ENCODE measurements at places on chromosomes 5 and 9.

GRCh38 chr5:135053989-135054388, 20.0 kb upstream of the PITX1 start:
- no peak for DNase-seq

- no peak for DNase-seq
Measured at GRCh38 chr9:32854271-32854670, 70.9 kb downstream of the TMEM215 start.

DNA sequence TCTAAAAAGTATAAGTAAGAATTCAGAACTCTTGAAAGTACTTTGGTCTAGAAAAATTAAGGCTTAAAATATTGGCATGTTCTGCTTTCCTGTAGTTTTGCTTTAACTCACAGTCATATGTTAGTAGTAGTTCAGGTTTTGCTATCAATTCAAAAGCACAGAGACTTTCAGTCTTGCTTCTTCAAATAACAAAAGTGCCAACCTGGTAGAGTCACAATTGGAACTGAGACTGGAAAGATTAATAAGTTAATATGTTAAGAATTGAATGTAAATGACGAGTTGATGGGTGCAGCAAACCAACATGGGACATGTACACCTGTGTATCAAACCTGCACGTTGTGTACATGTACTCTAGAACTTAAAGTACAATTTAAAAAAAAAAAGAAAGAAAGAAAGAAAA, 822.3 kb downstream of the MTRR start:
- DNase-seq, result no peak

DNA sequence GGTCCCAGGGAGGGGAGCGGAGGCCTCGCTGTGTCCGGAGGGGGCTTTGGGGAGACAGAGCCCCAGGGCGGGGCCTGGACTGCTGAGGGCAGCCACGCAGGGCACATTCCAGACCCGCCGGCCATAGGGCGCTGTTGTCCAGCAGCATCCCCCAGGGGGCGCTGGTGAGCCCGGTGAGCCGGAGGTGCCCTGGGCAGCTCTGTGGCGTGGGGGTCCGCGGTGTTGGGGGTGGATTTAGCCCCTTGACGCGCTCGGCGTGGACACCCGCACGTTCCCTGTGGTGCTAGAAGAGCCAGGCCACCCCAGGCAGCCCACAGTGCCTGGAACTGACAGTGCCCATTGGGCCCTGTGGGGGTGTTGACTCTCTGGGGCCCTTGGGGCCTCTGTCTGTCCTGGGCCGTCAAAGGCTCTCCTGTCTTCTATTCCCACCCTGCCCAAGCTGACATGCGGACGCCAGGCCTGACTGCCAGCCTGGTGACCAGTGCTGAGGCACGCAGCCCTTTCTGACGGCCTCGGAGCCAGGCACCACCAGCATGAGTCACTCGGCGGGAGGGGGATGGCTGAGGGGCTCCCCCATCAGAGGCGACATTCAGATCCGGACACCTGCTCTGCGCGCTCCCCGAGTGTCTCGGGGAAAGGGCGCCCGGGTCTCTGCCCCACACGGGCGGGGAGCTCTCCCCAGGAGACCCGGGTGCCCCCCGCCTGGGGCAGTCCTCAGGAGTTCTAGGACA, 23.9 kb downstream of the TPPP start:
- peak; percentile 96 for DNase-seq

- DNase-seq, result no peak
Measured at GRCh38 chr5:176902102-176902814, 3.1 kb upstream of the HK3 start.

GRCh38 chr9:111582888-111583287, 16.6 kb downstream of the PTGR1 start:
- DNase-seq, result no peak

- peak; percentile 30 for DNase-seq
Measured at GRCh38 chr9:77534376-77535057, 113.6 kb downstream of the GNA14 start.

GRCh38 chr5:54063817-54064216, 246.6 kb downstream of the ARL15 start:
- DNase-seq, result no peak

DNA sequence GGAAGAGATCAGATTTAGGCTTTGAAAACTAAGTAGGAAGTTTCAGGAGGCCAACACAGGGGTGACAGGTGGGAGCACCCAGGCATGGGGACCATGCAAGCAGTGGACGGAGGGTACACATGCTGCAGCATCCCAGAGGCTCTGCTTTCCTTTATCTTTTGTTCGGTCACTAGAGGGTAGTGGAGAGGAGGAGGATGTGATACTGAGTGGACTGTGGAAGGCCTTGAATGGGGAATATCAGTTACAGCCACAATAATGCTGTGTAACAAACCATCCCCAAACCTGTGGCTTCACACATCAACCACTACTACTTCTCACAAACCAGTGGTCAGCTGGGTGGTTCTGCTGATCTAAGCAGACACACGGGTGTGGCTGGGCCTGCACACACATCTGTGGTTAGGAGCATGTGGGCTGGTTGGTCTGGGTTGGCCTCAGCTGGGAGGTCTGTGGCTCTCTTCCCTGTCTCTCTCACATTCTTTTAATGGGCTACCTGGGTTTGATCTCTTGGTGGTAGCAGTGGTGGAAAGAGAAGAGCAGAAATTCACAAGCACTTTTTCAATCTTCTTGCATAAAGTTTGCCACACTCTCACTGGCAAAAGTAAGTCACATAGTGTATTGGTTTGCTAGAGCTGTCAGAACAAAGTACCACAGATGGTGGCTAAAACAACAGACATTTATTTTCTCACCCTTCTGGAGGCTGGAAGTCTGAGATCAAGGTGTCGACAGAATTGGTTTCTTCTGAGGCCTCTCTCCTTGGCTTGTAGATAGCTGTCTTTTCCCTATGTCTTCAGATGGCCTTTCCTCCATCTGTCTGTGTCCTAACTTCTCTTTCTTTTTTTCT, 238.7 kb downstream of the AGTPBP1 start:
- DNase-seq, result no peak

DNA sequence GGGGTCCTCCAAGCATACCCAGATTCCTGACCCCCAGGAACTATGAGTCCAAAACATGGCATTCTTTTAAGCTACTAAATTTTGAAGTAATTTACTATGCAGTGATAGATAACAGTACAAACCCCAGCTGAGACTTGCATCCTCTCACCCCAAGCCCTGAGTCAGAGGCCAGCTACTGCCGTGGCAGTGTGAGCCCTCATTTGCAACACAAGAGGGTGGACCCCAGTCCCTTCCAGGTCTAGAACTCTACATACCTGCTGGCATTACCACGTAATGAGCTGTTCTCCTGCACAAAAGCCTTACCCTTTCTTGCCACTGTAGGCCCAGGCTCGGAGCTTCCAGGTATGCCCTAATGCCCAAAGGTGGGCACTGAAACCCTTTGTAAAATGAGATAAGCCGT, 108.6 kb upstream of the ERCC6L2 start:
- no peak for DNase-seq

DNA sequence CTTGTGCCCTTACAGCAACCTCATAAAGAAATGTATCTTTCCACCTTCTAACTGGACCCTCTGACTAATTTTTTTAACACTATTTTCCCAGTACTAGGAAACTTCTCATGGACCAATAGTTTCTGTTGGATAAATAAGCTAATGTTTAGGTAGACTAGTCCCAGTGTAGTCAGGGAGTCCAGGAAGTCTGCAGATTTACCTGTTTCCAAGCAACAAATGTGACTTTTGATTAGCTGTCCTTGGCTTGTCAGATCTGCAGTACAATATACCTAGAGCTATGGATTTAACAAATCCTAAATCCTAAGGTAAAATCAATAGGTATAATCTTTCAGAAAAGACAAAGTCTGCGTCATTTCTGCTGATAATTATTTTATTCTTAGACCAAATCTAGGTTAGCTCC, 55.7 kb downstream of the FAM174A start:
- no peak for DNase-seq

GRCh38 chr5:151675611-151676313, 11.0 kb downstream of the SPARC start:
- no peak for DNase-seq

- no peak for DNase-seq
Measured at GRCh38 chr5:15604986-15605385, 105.0 kb downstream of the FBXL7 start.

- DNase-seq, result no peak
Measured at GRCh38 chr5:78331523-78332080, 28.8 kb upstream of the SCAMP1 start.

DNA sequence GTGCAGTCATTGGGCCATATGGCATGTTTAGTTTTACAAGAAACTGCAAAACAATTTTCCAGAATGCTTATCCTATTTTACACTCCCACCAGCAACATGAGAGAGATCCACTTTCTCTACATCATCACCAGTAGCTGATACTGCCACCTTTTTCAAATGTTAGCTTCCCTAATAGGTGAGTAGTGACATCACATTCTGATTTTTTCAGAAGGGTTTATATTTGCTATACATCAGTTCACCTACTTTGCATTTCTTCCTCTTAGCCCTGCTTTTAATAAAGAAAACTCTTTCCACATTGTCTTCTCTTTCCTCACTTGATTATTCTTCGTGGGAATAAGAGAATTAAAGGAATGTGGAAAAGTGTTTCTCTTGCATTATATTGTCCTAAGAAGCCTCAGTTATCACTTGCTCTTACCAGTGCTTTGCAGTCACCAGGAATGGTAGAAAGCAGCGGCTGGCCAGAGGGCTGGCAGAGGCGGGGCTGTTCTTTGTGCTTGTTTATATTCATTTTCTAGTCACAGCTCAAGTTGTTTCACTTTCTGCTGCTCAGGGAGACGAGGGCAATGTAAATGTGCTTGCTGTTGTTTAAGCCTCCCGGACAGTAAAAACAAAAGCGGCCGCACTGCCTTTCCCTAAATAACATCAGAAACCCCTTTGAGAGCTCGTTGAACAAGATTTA, 164.8 kb downstream of the HSD17B3 start:
- DNase-seq, result peak; percentile 95

DNA sequence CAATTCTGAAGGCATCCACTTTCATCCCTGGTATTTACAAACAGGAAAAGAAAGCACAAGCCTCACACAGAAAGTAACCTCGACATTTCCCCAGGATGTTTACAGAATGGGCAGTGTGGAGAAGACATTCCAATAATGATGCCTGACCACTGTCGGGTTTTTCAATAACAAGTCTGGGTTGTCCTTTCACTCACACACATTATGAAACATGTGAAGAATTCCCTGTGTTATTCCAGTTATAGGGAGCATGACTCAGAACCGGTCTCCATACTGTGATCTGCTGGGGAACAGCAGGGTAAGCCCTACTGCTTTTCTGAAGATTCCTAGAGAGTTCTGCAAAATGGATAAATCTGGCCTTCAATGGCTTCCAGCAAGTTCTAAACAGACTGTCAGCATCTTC, 155.3 kb downstream of the ADAMTS12 start:
- no peak for DNase-seq

DNA sequence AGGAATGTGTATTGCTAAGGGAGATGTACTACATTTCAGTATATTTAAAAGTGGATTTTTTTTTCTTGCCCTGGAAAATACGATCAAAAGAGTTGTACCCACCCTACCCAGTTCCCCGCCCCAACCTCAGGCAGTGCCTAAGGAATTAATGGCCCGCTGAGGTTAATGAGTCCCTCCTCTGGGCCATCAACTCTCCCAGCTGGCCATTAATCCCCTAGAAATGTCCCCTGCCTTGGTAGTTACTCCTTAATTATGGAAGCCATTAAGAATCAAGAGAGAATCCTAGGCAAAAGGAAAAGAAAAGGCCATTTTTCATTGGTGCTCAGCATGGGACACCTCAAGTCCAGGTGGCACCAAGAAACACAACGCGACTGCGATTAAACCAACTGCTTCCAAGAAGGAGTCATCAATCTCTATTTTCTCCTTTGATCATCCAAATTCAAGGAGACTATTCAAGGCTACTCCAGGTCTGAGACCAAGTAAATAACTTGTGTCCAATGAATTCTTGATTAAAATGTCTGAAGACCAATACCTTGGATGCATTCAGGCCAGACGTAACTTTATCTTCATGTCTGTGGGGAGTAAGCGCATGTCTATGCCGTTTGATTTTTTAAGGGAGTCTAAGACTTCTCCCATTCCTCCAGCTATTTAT, 1962.2 kb upstream of the WWC1 start:
- no peak for DNase-seq

DNA sequence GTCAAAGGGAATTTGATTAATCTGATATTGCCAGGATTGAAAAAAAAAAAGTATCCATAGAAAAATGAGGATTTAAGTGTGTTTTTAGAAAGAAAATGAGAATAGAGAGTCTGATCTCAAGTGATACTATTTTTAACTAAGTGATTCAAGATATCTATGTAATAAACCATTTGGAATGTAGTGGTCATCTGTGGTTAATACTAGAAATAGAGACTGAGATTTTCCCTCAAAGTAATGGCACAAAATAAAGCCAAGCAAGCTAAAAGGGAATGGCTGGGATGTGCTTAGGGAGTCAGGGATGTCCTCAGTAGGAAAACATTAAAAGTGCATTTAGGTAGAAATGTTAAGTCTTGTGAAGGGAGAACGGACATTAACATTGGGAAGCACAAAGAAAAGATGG, 90.6 kb downstream of the FBXO4 start:
- no peak for DNase-seq

GRCh38 chr5:146564007-146564762, 48.2 kb upstream of the GPR151 start:
- DNase-seq, result no peak

- DNase-seq, result no peak
Measured at GRCh38 chr5:8034852-8035251, 165.9 kb downstream of the MTRR start.

DNA sequence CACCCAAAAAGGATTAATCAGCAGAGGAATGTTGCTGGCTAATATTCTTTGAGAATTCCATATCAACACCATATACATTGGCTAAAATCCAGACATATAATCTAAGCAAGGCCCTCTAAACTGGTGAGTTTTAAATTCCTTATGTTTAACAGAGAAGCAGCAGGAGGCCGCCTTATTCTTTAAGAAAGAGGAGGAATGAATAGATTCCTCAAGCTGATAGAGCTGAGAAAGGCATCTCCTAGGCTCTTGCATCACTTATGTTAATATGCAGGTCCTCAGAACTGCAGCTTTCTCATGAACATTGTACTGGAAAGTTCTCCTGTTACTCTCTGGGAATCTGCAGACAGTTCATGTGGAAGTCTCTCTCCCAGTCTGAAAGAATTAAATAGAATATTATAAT, 20.1 kb upstream of the SMARCA2 start:
- no peak for DNase-seq

DNA sequence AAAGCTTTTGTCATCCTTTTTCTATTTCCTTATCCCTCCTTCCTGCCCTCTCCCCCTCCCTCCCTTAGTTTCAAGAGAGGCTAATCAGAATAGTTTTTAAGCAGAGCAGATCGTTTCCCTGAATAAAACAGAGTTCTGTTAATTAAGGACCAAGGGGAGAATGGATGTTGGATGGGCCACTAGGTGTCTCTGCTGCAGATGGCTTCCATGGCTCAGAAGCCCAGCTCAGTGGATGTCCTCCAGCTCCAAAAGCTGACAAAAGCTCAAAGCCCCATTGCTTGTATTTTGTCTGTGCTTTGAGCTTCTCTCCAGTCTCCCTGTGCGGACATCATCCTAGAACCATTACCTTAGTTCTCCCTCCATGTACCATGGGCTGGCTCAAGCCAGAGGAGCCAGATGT, 21.0 kb upstream of the NPR3 start:
- no peak for DNase-seq
